ENCODE measurements at places on chromosomes 12 and 14.

DNA sequence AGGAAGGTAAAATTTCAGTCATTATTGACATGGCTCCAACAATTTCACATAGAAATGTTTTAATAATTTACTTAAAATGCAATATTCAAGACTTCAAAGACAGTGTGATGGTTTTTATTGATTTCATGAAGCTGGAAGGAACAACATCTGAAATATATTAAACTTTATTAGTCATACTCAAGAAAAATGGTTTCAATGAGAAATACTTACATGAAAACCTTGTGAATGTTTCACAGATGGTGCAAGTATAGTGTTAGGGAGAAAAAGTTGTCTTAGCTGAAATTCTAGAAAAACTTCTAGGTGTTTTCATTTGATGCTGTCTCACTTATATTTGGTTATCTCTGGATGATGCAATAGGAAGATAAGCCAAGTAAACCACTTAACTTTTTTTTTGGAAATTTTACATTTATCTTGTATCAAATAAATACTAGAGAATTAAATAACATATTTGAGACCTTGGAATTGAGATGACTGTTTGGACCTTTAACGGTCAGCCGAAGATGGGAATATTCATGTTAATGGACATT, 65.5 kb downstream of the PELI2 start:
- no peak for DNase-seq

- DNase-seq: no peak
These were observed 13.8 kb upstream of the NELL2 start for GRCh38 chr12:44889926-44890325.

GRCh38 chr12:103586132-103586531, 941 bp upstream of the STAB2 start:
- no peak for DNase-seq

DNA sequence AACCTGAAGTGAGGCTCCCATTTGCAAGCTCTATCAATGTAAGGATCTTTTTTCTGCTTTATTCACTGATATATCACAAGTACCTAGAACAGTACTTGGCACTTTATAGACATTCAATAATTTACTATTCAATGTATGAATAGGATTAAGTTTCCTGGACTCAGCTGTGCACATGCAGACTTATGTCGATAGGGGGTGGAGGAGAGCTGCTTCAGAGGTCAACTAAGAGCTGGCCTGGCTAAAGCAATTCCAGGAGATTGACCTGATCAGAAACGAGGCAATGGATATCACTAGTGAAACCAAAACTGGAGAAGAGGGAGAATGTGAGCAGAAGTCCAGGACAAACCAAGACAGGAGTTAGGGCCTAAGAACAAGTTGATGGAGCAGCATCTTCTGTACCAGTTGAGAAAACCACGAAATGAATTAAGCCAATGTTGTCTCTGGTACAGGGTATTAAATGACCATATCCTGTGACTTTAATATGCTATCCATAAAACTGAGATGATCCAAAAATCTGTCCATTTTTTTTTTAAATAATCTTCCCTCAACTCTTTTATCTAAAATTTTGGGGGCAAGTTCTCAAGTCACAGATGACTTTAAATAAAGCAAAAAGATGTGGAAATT, 169.2 kb downstream of the PIK3C2G start:
- no peak for DNase-seq

Data from stimulated activated CD8-positive, alpha-beta memory T cell treated with anti-CD3 and anti-CD28 coated beads, Interleukin-4, amount 100 ng/mL, for 4 hours (primary cell).